ENCODE measurements at places on chromosomes 6 and 20.
A peak's percentile ranks its signal among the peaks of the same experiment; 100 is the strongest.

DNA sequence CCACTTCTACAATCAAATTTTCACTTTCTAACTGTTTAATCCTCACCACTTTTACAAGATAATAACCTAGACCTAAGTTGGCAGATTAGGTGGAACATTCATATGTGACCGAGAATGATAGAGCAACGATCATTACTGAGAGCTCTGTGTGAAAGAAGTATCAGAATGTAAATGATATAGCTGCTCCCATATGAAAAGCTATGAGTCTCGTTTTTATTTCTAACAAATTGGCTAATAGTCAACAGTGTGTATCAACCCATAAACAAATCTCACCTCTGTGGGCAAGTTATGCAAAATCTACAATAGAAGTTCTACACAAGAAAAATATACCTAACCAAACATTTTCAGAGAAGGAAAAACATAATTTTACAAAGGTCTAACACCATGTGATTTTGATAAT is 3.7 kb downstream of the LGSN start:
- no peak for DNase-seq

GRCh38 chr6:149060300-149060984 is 257.1 kb upstream of the TAB2 start:
- no peak for DNase-seq

- DNase-seq = no peak
These were observed 483.8 kb upstream of the EYS start for GRCh38 chr6:66190858-66191257.

DNA sequence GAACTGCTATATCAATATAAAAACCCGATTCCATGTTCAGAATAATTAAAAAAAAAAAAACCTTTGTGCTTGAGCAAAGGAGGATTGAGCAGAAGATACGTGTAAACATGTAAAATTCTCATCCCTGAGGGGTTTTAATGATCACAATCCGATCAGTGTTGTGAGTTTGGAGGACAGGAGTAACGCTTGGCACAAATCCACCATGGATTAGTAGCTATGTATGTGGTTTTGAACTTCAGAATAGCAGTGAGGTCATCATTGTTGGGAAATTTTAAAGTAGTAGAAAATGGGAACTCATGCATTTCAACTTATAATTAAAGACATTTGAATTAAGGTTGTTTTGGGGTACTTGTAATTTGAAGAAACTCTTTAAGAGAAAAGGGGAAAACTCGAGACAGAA is 203.2 kb downstream of the RPS12 start:
- DNase-seq = no peak

DNA sequence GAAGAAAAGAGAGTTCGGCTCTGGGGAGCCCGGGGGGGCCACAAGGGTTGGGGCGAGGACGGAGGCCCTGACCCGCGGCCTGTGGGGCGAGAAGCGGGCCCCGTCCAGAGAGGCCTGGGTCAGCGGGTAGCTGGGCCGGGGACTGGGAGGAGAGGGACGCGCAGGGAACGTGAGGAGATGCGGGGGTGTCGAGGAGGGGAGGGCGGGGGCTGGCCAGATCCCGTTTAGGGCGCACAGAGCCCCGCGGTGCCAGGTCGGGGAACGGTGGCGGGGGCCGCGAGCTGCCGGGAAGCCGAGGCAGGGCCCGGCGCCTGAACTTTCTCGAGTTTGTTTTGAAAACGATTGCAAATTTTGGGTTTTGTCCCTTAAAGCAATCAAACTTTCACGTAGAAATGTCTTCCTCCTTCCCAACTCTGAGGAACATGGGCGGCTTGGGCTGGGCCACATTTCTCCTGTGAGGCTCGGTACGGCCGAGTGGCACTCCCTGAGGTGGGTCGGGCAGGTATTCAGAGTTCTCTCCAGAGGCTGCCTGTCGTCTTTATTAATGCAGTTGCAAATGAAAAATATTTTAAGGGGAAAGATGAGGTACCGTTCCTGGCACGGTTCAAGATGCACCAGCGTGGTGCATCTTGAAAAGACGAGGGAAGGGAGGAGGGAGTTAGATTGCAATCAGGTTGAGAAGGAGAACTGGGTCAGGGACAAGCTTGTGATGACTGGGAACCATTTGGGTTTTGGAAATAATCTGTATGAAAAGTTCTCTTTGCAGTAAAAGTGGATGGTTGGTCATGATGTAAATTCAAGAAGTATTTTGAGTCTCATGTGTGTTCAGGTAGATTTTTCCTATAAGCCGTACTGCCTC is 972 bp downstream of the RNF8 start:
- DNase-seq = peak; percentile 47

Data from K562 (cell line).